ENCODE measurements at places on chromosomes 2 and 18.

DNA sequence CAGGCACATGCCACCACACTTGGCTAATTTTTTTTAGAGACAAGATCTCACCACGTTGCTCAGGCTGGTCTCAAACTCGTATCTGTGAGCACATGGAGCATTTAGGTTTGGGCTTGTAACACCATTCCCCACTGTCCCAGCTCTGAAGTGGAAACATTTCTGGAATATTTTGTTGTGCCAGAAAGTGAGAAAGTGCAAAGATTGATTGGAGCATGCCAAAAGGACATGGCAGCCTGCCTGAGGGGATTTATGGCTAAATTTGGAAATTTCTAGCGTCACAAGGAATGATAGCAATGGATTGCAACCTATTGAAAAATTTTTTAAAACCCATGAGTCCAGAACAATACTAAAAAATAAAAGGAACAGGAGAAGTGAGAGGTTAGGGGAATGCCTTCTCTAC, 136.8 kb downstream of the ESCO1 start:
- no peak for DNase-seq

- no peak for DNase-seq
Measured at GRCh38 chr2:192161656-192162290, 33.0 kb downstream of the TMEFF2 start.

DNA sequence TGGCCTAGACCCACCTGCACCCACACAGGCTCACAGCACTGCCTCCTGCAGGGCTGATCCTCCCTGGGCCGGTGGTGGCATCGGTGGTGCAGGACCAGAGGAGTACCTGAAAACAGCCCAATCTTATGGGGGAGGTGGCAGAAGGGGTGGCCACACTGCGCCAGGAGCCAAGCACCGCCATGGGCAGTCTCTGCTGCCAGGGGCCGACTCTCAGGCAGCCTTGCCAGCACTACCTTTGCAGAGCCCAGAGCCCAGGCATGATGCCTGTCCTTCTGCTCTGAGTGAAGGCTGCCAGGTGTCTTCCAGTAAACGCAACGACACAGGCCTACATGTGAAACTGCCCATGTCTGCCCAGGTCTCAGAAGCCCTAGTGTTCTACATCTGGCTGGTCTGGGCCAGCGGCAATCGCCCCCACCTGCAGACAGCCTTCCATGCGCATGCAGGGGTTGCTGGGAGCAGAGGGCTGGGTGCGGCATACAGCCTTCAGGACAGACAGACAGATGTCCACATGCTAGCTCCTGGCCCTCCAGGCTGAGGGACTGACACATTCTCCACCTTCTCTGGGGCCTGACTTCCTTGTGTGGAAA, 6.8 kb downstream of the HS6ST1 start:
- no peak for DNase-seq

DNA sequence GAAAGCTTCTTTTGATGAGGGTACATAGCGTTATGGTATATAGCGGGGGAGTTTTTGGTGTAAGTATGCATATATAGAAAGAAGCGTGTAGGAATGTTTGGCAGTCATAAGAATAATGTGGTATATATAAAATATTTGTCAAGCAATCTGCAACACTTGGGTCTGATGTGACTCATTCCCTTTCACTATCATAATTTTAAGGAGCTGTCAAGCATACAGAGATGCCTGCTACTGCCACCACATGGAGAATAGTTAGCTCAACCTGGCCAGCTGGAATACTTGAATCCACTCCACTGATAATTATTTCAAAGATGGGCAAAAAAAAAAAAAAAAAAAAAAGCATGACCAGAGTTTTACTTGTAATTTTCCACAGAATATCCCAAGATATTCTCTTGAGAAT, 559.8 kb upstream of the REG3G start:
- no peak for DNase-seq

- no peak for DNase-seq
Measured at GRCh38 chr2:30421604-30422443, 25.2 kb upstream of the LCLAT1 start.

GRCh38 chr2:215830304-215830703, 183.0 kb downstream of the MREG start:
- DNase-seq, result peak; percentile 46

- DNase-seq, result no peak
Measured at GRCh38 chr2:60306267-60306861, 247.1 kb downstream of the BCL11A start.

GRCh38 chr2:134335601-134336000, 81.7 kb downstream of the MGAT5 start:
- no peak for DNase-seq

DNA sequence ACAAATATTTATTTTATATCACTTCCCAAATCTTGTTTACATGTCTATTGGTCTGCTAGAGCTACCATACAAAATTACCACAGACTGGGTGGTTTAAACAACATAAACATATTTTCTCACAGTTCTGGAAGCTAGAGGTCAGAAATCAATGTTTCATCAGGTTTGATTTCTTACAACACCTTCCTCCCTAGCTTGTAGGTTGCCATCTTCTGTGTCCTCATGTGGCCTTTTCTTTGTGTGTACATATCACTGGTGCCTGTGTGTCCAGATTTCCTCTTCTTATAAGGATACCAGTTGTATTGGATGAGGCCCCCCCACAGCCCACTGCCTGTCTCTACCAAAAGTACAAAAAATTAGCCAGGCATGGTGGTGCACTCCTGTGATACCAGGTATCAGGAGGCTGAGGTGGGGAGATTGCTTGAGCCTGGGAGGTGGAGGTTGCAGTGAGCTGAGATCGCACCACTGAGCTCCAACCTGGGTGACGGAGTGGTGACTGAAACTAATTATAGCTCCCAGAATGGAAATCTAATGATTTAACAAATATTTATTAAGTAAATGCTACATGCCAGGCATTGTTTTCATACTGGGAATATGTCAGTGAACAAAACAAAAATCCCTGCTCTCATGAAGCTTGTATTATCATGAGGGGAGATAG, 13.6 kb downstream of the EML4 start:
- no peak for DNase-seq
